ENCODE measurements at places on chromosomes 4 and X.

DNA sequence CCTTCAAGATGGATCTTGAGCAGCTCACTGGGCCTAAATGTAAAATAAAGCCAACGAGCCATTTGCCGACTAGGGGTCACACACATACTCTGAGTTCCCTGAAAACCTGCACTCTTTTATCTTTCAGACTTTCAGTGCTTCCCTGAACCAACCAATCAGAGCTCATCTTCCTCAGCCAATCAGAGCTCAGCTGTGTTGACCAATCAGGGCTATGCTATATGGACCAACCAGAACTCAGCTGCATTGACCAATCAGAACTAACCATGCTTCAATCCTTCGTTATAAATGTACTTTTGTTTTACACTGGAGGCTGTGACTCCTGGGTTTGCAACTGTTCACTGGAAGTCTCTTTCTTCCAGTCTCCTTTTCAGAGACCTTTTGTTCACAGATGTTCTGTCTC lies 19.3 kb downstream of the SLC25A53 start:
- DNase-seq: no peak

DNA sequence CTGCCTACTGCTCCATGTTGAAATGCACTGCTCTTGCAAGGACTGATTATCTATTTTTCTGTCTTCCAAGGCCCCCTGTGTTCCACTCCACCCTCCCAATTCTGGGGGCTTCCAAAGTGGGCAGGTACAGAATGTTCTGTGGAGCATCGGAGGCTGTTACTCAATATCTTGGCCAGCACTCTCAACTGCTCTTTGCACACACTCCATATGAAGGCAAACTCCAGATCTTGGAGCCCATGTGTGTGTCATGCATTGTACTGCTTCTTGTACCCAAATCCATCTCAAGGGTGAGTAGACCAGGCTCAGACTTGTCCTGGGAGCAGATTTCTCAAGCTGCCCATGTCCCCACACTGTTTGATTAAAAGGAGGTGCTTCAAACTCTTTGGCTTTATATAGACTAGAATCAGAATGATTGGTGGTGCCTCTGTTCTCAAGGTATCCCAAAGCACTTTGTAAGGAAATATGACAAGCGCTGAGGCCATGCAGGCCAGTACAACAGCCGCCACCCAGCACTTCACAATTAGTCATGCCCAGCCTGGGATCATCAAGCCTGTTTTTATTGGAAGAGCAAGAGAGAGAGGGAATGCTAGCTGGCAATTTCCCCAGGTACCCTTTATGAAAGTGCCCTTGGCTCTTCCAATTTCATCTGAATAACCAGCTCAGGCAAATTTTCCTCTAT lies 44.3 kb downstream of the AR start:
- DNase-seq: no peak

GRCh38 chrX:68462653-68463052 lies 29.4 kb upstream of the OPHN1 start:
- DNase-seq: no peak

DNA sequence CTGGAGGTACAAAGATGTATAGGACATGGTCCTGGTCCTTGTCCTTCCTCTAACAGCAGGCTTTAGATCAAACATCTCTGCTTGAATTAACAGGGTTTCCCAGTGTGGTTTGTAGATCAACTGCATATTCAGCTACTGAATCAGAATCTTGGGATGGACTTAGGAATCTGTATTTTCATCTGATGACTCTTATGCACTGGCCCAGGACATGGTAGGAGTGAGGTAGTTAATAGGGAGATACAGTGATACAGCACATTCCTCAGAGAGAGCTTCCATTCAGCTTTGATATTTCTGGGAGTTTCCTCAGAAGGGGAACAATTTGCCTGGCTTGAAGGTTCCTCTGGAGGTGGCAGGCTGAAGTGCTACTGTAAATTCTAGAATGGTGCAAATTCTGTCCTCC lies 203.1 kb downstream of the LARP7 start:
- DNase-seq: no peak

- DNase-seq: no peak
Measured at GRCh38 chr4:22471999-22472461, 43.8 kb downstream of the ADGRA3 start.

- no peak for DNase-seq
Measured at GRCh38 chr4:86924811-86925210, 10.0 kb upstream of the AFF1 start.

- no peak for DNase-seq
Measured at GRCh38 chrX:76453737-76454406, 26.4 kb downstream of the MAGEE1 start.

DNA sequence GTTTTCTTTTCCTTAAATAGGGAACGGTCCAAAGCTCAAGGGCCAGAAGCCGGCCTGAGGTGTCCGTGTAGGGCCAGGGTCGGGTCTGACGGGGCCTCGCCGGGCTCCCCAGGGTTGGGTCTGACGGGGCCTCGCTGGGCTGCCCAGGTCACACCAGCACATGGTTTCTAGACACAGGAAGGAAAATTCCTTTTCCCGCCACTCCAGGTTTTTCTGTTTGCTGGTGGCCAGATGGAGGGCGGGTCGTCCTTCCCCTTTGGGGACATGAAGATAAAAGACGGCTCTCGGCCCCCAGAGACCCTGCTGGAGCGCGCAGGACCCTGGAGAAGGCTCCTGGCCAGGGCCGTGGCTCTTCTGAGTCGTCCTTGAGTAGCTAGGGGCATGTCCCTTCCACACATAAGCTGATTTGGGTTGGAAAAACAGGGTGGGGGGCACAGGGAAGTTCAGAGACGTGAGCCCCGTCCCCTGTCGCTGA lies 35.1 kb downstream of the PIGG start:
- DNase-seq: no peak

DNA sequence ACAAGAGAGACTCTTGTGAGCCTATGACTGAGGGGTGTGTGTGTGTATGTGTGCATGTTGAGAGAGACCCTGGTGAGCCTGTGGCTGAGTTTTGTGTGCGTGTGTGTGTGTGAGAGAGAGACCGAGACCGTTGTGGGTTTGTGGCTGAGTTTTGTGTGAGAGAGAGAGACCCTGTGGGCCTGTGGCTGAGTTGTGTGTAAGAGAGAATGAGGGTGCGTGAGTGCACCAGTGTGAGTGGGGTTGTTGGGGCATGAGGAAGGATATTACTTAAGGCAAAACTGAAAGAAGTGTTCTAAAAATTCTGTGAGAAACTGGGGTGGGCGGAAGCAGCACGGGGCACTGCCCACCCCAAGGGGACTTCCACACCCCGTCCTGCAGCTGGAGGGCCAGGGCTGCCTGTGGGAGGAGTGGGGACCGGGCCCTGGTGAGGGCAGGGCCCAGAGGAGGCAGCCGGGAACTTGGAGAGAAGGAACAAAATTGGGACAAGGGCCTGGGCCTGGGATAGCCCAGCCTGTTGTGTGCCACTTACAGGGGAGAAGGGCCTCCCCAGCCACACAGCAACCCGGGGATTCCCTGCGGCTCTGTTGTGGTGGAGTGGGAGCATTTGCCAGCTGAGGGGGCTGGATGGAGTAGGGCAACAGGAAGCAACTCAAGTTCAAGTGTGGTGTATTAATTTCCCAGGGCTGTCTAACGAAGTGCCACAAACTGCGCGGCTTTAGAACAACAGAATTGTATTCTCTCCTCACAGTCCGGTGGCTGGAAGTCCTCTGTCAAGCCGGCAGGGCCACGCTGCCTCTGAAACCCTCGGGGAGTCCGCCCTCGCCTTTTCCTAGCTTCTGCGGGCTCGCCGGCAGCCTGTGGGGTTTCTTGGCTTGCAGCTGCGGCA lies 22.1 kb downstream of the TMEM131L start:
- DNase-seq: peak; percentile 68

DNA sequence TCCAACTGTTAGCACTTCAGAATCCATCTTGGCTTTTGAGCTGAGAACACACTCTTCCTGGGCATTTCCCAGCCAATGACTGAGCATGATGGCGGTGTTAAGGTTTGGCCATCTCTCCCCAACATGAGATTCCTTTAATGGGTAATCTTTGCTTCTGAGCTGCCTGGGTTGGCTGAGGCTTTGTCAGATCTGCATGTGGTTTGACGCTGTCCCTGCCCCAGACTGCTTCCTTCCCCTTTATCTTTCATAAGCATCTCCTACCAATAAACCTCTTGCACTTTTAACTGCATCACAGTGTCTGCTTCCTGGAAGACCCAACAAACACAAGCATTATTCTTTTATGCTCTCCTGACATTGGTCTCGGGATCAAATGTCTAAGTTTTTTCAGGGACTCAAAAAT lies 31.5 kb upstream of the DIPK2B start:
- DNase-seq: no peak

DNA sequence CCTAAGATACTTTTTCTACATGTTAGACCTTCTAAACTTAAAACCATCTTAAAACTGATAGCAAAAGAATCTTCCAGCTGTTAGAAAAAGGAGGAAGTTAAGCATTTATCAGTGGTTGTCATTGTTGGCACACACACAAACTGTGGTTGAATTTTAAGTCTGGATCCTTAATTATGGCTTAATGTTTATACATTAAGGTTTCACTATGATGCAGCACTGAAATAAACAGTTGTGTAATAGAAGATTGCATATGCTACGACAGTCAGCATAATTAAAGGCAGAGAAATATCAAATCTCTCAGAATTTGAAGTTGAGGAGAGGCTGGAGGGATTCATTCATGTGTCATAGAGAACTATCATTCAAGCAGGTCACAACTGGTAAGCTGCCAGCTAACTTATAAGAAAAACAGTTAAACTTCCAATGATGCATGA lies 32.3 kb downstream of the ADGRA3 start:
- DNase-seq: no peak

- DNase-seq: peak; percentile 12
Measured at GRCh38 chrX:86946569-86946968, 571.0 kb upstream of the KLHL4 start.

GRCh38 chr4:164312671-164313070 lies 441.3 kb upstream of the SMIM31 start:
- DNase-seq: no peak

GRCh38 chrX:107599450-107599861 lies 28.9 kb upstream of the PRPS1 start:
- DNase-seq: peak; percentile 83

DNA sequence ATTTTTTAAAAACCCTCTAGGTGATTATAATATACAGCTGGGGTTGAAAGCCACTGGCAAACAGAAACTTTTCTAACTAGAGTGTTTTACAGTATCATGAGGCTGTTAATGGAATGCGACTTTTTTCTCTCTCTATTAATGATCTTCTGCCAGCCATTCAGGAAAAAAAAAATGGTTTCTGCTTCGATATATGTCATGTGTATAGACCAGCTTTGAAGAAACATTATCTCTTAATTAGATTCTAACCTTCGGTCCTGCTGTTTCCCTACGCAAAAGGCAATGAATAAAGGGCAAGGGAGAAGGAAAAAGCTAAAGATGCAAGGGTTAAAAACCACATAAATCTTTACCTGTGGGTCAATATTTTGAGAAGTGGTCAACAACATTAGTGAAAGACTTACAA lies 1662.1 kb upstream of the TENM3 start:
- DNase-seq: no peak

GRCh38 chr4:3466691-3467600 lies 3.8 kb downstream of the DOK7 start:
- DNase-seq: peak; percentile 72

Measured in H7 (cell line).